Stimulated activated CD8-positive, alpha-beta memory T cell treated with anti-CD3 and anti-CD28 coated beads, Interleukin-15, amount 100 ng/mL, for 1 hour (primary cell): ENCODE measurements at places on chromosomes 11 and 22.
A peak's percentile ranks its signal among the peaks of the same experiment; 100 is the strongest.

DNA sequence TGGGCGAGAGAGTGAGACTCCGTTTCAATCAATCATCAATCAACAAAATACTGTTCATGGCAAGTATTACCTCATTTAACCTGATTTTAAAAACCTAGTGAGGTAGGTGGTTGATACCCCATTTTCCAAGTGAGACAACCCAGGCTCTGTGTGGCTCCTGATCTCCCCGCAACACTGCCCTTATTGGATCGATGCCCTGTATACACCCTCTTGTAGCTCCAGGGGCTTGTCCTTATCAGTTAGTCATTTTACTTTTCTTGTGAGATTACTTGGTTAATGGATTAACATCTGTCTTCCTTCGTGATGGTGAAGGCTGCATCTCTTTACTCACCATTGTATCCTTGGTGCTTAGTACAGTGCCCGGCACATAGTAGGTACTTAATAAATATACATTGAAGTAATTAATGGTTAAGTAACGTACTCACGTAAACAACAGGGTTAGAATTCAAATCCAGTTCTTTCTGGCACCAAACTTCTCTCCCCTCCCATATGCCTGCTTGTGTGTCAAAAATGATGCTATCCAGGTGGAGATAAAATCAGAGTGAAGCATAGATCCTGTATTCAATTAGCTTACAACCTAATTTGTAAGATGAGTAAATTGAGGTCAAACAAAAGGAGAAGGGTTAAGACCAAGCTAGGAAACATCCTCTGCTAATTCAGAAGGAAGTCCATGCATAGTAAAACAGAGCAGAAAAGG, 1.8 kb upstream of the PRG2 start:
- no peak for DNase-seq

DNA sequence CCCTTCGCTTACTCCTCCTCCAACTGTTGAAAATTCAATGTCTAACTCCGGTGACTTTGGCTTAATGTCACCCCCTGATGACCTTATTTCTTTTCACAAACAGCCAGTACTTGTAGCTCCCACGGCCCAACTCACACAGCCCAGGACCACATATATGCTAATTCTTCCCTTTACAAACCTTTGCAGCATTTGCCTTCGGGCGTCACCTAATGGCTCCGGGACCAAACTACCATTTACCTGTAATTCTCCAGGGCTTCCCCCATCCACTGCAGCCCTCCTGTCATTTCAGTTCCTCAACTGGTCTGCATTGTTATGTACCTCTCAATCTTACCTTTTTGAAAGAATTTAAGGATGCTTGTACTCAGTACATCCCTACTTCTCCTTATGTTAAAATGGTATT, 29.8 kb upstream of the OR56B4 start:
- no peak for DNase-seq

DNA sequence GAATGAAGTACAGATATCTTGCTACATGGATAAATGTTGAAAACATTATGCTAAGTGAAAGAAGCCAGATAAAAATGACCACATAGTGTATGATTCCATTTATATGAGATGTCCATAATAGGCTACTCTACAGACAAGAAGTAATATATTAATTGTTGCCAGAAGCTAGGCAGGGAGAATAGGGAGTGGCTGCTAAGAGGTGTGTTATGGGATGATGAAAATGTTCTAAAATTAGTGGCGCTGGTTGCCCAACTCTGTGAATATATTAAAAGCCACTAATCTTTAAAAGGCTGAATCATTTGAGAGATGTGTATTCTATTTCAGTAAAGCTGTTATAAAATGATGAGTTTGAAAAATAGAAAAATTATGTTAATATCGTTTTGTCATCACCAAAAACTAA, 144.4 kb downstream of the NCAM1 start:
- no peak for DNase-seq

DNA sequence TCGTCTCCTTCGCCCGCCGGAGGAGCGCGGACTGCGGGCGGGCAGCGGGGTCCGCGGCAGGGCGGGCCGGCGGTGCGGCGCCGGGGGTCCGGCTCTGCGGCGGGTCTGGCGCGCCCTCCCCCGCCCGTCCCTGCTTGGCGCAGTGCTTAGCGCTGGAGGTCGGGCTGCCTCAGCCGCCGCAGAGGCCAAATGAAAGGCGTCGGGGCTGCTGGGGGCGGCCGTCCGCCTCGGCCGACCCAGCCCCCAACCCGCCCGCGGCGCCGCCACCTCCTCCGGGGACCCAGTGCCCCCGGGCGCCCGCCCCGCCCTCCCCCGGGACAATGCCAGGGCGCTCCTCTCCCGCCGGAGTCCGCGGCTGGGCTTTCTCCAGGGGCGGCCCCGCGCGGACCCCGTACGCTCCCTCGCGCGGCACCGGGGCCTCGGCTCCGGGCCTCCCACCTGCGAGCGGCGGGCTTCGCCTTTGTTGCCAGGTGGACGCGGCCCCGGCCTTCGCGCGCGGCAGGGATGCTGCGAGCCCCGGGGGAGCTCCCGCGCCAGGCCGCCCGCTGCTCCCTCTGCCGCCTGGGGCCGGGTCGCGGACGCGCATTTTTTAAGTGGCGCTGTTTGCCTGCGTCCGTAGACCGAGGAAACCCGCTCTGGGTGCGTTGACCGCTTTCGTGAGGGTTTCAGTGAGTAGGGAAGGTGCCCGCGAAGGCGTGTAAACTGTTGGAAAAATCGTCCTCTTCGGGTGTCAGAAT, 583 bp downstream of the APLP2 start:
- peak; percentile 6 for DNase-seq

- no peak for DNase-seq
Observed at GRCh38 chr11:44177905-44178304, 82.4 kb downstream of the EXT2 start.

DNA sequence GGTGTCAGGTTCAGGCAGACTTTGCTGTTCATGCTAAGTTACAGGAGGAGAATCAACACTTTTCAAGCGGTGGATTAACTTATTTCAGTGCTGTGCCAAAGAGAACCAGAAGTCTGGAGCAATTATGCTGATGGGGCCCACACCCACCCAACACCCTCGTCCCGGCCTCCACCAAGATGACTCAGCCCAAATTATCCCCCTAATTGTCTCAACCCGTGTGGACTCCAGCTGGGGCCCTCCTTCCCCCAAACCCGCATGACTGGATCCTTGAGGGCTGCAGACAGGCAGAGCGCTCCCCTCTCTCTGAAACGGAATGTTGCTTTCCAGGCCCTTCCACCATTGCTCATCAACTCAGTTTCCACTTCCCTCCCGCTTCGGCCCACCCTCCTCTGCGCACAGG, 34.6 kb upstream of the MN1 start:
- no peak for DNase-seq

DNA sequence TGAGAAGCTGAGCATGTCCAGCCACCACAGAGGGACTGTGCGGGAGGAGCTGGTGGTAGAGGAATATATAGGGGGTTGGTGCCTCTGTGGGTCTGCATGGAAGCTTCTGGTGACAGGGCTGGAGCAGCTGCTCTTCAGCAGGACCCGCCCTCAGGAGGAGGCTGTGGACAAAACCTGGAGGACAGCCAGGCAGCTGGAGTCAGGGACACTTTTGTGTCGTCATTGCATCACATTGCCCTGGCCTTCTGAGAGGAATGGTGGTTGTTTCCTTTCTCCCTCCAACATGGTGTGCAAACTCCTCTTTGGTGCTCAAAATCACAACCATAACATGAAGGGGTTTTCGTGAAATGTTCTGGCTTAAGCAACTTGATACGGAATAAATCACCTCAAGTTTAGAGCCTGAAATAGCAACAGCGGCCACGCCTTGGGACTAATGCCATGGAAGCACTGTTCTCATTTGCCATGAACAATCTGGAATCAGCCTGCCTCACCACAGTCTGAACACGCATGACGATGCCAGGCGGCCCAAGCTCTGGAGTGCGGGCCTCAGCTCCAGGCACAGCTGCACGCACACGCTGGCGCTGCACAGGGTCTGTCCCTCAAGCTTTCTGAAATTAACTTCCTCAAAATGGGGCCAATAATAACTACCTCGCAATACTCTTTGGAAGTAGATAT, 17.1 kb upstream of the CSRP3 start:
- DNase-seq: no peak

DNA sequence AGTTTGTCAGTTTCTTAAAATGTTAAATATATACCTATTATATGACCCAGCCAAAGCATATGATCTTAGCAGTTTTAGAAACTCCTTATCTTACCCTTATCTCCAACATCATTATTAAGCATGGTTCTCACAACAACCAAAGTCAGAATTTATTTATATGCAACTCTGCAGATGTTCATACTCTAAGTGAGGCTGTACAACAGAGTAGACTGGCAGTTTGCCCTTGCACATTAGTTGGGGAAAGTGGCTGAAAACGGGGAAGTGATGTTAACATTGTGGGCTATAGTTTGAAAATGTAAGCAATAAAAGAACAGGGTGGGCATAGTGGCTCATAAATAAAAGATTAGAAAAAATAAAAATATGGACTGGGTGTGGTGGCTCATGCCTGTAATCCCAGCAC, 49.7 kb downstream of the ATG16L2 start:
- no peak for DNase-seq

DNA sequence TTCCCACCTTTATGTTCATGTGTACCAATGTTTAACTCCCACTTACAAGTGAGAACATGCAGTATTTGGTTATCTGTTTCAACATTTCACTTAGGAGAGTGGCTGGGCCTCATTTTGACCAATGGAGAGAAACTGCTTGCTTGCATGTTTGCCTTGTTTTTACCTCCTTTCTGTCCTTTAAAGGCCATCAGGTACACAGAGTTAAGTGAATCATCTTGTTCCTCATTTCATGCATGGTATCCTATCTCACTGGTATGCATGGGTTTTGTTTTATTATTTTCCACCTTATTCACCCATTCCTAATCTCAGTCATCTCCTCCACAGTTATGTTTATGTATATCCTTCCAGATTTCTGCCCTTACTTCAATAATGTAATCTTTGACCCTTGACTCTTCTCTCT, 101.0 kb downstream of the ELP4 start:
- DNase-seq: no peak

GRCh38 chr11:69377953-69378302, 84.0 kb downstream of the MYEOV start:
- no peak for DNase-seq

DNA sequence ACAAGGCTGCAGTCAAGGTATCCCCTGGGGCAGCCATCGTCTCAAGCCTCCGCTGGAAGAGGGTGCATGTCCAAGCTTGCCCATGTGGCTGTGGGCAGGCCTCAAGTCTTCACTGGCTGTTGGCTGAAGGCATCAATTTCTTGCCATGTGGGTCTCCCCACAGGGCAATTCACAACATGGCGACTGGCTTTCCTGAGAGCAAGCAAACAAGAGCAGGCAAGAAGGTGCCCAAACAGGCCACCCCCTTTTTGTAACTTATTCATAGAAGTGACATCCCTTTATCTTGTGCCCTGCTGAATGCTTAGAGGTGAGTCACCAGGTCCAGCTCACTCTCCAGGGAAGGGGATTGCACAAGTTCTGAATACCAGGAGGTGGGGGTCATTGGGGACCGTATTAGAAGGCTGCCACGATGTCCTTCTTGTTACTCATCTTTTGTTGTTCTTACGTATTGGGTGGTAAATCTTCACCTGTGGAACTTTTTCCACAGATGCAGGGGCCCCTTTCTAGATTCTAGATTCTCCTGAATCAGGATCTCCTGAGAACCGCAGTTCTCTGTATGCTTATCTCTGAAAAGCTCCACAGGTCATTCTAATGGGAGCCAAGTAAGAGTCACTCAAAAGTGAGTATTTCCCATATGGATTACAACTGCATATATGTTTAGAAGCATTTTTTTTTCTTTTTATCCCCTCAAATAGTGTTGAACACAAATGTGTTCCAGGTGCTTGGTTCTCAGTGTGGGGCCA, 44.2 kb upstream of the MICAL2 start:
- no peak for DNase-seq

- DNase-seq: no peak
Observed at GRCh38 chr11:38667359-38667758, 2069.3 kb upstream of the RAG2 start.

GRCh38 chr11:34143048-34143447, 37.6 kb downstream of the NAT10 start:
- DNase-seq: no peak

GRCh38 chr22:24553597-24554312, 1.2 kb downstream of the GUCD1 start:
- no peak for DNase-seq

DNA sequence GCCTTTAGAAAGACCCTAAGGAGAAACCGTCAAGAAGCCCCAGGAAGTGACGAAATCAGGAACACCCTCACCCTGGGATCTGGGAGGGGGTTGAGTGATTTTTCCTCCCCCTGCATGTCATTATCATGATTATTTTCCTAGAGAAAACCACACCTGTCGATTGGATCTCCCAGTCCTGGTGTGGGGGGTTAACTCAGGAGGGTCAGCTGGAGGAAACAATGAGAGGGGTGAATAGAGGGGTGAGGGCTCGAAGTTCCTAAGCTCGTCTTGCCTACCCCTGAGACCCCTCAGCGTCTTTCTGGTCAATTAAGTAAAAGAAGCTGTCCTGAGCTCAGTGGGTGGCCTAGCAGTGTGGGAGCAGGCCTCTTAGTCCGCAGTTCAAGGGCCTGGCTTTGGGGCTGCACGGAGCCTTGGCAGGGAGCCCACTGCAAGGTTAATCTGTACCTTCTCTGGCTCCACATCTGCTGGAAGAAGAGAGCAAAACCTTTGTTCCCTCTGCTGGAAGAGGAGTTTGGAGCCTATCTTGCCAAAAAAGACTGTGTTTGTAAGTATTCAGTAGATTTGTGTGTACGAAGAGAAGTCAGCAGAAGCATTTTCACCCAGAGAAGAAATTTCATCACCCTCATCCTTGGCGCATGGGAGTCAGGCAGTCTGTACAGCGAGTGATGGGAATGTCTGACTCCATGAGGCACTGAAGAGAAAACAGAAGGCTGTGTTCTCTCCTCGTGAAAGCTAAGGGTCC, 34.2 kb upstream of the FTH1 start:
- DNase-seq: no peak

DNA sequence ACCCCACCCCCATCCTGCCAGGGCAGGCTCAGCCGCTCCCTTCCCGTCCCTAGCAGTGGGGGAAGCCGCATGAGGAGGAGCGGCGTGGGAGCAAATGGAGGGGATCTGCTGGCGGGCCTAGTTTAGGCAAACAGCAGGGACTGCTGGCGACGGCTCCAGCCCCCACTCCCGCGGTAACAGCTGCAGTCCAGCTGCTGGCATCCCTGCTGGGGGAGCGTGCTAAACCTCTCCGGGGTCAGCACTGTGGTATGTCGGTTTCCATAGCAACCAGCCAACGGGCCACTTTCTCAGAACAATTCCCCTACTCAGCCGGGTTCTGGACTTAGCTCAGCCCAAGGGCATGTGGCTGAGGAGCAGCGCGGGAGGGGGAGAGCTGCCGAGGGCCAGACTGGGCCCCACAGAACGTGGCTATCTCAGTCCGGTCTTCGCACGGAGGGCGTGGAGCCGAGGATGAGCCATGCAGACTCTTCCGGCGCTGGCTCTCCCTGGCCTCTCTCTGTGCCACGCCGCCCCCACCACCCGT, 98.8 kb downstream of the PKNOX2 start:
- DNase-seq: no peak

- no peak for DNase-seq
Observed at GRCh38 chr11:46729110-46730027, 10.4 kb downstream of the F2 start.

- no peak for DNase-seq
Observed at GRCh38 chr11:93623179-93623578, 38.3 kb upstream of the CEP295 start.

- DNase-seq: no peak
Observed at GRCh38 chr22:19974935-19975706, 33.5 kb upstream of the TXNRD2 start.
